ENCODE measurements at places on chromosomes 5 and 9. TPM values are rescaled to one million over a fixed set of nuclear protein-coding genes. Genes with fewer than 3 reads are reported as not detected.
A peak's percentile ranks its signal among the peaks of the same experiment; 100 is the strongest.

- no peak for DNase-seq
Measured at GRCh38 chr5:148904440-148904839, 78.0 kb downstream of the ADRB2 start.

DNA sequence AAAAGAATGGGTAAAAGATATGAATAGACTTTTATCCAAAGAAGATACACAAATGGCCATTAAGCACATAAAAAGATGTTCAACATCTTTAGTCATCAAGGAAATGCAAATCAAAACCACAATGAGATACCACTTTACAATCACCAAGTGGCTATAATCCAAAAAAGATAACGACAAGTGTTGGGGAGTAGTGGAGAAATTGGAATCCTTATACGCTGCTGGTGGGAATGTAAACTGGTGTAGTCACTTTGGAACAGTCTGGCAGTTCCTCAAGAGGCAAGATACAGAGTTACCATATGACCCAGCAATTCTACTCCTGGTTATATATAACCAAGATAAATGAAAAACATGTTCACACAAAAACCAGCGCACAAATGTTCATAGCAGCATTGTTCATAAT is 234.9 kb downstream of the SPATA31D1 start:
- no peak for DNase-seq

GRCh38 chr5:13735691-13736090 is 208.8 kb downstream of the DNAH5 start:
- no peak for DNase-seq

DNA sequence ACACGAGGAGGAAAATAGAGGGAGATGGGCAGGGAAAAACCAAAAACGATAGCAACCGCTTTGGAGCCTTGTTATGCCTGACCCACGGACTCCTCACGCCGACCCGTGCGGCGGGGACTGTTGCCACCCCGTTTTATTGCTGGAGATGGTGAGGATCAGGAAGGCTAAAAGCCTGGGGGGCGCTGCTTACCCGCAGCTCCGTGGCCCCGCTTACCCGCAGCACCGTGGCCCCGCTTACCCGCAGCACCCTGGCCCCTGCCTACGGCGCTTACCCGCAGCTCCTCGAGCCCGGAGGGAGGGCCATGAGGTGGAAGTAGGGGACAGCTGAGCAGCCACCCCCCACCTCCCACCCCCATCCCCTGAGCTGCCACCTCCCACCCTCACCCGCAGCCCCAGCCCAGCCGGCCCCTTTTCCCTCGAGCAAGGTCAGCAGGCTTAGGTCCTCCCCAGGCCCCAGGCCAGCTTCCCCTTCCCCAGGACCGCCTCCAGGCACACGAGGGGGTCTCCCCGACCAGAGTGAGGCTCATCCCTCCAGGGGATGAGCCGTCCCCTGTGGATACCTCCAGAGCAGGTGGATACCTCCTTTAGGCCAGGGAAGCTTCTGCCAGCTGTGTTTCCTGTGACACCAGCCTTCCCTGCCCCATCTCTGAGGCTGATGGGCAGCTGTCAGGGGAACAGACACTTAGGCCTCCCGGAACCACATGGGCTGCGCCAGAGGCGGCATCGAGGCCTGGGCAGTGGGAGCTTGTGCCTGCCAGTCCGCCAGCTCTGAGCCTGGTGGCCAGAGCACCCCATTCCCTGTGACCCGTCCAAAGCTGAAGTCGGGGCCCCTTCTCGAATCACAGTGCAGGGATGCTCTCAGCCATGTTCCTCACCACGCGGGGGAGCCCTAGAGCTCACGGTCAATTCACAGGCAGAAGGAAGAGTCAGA is 92.3 kb downstream of the LMX1B start:
- DNase-seq, result peak; percentile 63

- no peak for DNase-seq
Measured at GRCh38 chr5:142918959-142919635, 148.9 kb downstream of the ARHGAP26 start.

Gene NR5A1
- not detected for polyA plus RNA-seq

- no peak for DNase-seq
Measured at GRCh38 chr9:94847486-94847885, 121.0 kb downstream of the AOPEP start.

- peak; percentile 71 for DNase-seq
Measured at GRCh38 chr5:141641634-141642267, 5.0 kb downstream of the RELL2 start.

GRCh38 chr5:11903121-11903613 is 1.1 kb downstream of the CTNND2 start:
- DNase-seq, result no peak

DNA sequence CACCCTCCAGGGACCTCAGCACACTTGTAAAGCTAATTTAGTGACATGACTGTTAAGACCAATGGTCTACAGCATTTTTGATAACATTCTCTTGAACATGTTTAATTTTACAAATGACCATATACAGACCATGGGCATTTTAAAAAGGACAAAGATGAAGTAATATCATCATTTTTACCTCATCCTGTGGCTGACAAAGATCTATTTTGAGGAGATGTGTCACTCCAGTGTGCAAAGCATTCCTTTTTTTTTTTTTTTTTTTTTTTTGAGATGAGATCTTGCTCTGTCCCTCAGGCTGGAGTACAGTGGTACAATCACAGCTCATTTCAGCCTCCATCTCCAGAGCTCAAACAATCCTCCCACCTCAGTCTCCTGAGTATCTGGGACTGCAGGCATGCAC is 118.2 kb upstream of the TBC1D2 start:
- DNase-seq, result no peak

- DNase-seq, result no peak
Measured at GRCh38 chr5:157327771-157328170, 61.8 kb downstream of the CYFIP2 start.

GRCh38 chr9:78363221-78363620 is 66.3 kb downstream of the PSAT1 start:
- no peak for DNase-seq

GRCh38 chr5:93601071-93601801 is 18.2 kb downstream of the NR2F1 start:
- DNase-seq, result no peak

DNA sequence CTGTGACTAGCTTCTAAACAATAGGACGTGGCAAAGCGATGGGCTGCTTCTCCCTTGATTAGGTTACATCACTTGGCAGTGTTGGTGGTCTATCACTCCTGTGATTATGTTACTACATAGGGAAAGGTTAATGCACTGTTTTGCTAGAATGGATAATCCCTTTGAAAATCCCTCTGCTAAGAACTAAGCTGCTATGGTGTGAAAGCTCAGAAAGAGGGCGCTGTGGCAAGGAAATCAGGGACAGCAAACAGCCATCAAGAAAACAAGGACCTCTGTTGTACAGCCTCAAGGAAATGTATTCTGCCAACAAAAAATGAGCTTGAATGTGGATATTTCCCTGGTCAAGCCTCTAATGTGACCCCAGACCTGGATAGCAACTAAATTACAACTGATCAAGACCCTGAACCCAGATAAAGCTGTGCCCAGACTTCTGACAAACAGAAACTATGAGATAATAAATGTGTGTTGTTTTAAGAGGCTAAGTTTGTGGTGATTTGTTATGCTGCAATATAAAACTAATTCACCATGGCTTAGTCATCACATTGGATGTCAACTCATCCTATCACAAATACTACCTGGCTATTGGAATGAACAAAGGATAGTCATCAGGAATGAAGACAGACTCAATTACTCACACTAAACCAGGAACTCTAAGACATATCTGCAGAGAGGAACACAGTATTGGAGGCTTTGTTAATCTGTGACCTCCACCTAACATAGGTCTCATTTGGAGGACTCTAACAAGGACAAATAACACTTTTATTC is 1215.9 kb downstream of the EFNA5 start:
- DNase-seq, result no peak

DNA sequence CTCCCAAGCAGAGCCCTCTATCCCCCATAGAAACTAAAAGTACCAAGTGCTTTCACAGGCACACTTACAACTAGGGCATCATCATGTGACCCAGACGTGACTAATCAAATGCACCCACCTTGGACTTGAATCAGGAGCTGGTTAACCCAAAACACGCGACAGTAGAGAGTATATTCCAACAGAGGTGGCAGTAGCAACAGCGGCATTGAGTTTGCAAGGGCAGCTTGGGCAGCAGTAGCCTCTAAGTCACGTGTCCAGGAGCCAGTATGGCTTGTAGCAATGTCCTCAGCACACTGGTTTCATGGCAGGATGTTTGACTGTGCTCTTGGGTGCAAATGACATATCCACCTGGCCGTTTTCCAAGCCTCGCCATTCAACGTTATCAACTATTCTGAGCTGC is 73.4 kb upstream of the DNAH5 start:
- no peak for DNase-seq

DNA sequence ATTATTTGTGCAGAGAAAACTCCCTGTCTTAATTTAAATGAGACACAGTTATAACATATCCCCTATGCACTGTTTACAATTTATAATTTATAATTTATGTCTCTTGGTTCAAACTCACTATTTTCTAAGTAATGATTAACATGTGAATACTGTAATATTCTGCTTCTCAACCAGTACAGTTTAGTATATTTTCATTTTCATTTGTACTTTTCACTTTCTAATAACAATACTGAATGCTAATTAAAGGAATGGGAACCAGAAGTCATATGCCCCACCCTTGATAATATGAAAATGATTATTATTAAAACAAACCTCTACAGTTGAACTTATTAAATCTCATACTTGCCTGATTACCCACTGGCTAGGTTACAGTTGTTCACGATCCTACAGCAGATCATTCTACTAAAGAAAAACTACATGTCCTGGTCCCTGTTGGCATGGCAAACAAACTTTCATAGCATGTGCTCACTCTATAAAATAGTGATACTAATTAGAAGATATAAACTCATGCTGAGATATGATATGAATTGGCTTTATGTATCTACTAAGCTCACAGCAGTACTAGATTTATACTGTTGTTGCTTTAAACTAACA is 66.4 kb downstream of the POU5F2 start:
- no peak for DNase-seq

DNA sequence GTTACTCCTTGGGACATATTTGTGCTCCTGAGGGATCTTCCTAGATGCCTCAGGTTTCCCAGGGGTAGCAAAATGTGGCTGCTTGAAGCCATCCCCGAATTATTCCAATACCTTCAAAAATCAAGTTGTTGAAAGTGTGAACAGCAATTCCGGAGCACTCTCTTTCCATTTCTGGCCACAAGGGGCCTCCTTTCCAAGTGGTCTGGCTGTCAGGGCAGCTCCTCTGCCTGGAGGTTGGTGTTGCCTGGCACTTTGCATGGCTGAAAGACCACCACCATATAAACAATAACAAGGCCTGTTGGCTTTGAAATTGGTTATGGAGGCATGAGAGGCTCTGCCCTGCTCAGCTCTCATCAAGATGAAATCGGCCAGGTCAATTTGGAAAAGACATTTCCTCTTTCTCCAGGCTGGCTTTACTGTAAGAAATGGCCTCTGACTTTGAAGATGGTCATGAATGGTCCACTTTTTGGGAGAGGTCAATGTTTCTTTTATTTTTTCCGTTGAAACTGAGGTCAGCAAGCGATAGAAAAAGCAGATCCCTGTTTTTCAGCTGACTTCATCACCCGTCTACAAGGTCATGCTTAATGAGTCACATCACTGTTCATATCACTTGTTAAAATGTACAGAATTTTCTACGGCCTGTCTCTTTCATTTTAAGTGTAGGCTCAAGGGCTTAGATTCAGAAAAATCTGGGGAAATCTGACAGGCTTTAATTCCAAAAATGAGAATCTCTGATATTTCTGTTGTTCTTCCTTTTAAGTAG is 481.1 kb upstream of the ZNF608 start:
- DNase-seq, result peak; percentile 1

- no peak for DNase-seq
Measured at GRCh38 chr9:113164536-113165300, 13.9 kb downstream of the SLC31A2 start.

Gene C5
- polyA plus RNA-seq, result 17.1 TPM

Gene IL13
- not detected for polyA plus RNA-seq

Gene MYMK
- not detected for polyA plus RNA-seq

GRCh38 chr9:86079421-86079831 is 19.9 kb downstream of the GOLM1 start:
- no peak for DNase-seq

Gene WWC1
- 92.2 TPM for polyA plus RNA-seq

GRCh38 chr5:100634937-100635534 is 99.9 kb downstream of the FAM174A start:
- DNase-seq, result no peak

GRCh38 chr5:56983593-56984361 is 31.9 kb upstream of the MIER3 start:
- DNase-seq, result no peak
